ENCODE measurements at places on chromosomes 5 and 9. TPM values are rescaled to one million over a fixed set of nuclear protein-coding genes. Genes with fewer than 3 reads are reported as not detected.

DNA sequence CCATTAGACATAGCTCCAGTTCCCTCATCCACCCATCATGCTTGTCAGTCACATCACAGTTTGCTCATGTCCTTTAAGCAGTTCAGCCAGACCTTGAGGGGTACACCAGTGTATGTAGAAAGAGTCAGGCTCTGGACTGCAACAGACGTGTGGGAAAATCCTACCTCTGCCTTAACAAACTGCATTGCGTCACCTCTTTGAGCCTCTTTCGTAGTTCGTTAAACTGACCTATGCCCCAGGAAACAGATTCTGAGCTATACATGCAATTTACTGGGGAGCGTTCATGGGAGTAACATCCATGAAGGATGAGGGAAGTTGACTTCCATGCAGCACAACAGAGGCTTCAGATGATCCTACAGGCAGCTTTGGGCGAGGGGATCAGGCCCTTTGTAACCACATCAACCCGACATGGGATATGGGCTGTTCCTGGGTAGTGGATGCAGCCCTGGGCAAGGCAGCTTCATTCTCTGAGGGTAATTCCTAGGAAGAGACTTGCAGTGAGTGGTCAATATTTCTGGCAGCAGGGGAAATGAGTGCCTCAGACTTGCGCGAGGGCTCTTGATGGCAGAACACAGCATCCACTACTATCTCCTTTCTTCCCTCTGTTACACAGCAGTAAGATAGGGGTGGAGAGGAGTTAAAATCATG is 4.3 kb downstream of the SPINK4 start:
- no peak for DNase-seq

DNA sequence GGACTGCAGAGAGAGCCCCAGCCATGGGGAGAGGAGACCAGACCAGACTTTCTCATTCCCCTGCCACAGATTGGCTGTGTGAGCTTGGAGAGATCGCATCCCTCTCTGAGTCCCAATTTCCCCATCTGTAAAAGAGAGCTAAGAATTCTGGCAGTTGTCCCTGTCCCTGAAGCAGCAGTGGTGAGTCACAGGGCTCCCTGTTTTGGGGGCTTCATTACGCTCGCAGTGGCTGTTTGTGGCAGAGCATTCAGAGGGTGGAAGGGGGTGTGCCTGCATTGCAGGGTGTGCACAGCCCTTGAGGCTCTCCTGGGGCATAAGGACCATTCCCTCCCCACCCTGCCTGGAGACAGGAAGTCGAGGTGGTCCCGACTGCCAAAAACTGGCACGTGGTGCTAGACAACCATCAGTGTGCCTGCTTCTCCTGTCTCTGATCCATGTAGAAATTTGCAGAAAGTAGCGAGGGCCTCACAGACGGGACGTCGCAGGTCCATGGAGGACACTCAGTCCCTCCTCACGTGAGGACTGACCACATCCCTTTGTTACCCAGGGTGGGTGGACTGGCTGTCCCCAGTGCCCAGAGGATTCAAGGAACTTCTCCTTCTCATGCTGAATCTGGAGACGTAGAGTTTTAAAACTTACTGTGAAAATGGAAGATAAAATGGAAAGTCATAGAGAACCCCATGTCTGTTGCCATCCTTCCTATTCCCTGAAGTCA is 35.3 kb downstream of the HRH2 start:
- DNase-seq: no peak

DNA sequence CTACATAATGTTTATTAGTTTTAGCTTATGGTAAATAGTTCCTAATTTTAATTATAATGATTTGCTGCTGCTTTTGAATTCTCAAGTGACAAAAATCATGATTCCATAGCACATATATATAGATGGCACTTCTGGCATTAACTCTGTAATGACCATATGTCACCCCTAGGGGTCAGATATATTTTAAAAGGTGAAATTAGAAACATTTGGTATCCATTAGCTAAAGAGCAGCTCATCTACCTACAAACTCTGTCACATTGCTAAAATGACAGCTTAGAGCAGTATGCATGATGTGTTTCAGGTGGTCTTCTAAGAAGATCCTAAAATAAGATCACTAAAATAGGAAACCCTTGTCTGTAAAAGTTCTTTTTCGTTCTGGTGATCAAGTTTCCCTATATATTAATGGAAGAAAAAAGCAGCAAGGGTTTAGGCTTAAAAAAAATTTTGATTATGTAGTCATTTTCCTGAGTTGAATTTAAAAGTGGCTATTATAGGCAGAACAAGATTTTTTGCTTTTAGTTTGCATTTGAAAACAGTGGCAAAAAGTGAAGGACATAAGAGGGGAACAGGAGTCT is 157.7 kb upstream of the POU5F2 start:
- DNase-seq: no peak

DNA sequence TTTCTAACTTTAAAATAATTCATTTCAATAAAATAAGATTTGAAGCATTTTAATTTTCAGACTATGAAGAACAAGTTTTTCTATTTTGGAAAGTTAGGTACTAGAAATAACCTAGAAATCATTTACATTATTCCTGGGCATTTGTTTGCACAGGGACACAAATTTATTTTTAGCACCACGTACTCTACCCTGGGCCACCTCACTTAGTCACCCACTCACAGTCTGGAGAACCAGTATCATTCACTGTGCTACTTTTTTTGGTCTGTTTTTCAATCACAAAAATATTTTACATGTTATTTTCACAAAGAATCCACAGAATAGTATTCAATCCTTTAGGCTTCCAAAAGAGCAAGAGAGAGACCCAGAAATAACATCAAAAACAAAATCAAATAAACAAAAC is 128.6 kb upstream of the ACOT12 start:
- no peak for DNase-seq

GRCh38 chr5:66966439-66966838 is 230.2 kb downstream of the CD180 start:
- no peak for DNase-seq

DNA sequence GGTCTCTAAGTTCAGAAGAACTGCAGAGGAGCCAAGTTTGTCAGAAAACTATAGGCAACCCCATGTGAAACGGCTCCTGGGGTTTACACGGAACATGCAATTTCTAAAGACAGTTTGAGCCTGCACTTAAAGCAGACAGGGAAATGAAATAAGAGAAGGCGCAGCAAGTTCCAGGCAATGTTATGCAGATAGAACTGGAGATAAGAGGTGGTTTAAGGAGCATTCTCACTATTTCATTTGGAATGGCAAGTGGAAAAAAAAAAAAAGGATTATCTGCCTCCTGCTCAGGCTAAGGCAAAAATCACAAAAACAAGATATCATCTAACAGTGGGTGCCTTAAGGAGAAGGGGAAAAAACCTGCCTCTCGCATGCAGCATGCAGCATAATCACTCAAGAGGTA is 2252.4 kb downstream of the MAT2B start:
- DNase-seq: no peak

- DNase-seq: peak; percentile 65
Observed at GRCh38 chr5:115262321-115263077, at the start of gene PGGT1B. TSS of gene PGGT1B (minus strand) at chr5:115262877. CDS start at chr5:115262851, 26 bp downstream.

DNA sequence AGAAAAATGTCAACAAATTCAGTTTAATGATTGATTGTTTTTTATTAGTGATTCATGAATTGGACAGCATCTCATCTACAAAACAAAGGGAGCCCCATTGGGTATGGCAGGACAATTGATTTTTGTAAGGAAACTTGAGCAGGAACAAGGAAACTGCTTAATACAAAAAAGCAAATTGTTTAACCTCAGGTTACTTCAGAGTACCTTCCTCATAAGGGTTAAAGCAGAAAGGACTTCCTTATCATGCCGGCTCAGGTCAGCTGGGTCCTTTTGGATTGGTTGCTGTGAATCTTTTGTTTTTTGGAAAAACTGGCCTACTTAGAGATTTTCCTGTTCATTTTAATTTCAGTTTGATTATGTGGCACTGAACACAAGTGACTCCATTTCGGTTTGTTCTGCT is 211.8 kb downstream of the ARRDC3 start:
- no peak for DNase-seq

GRCh38 chr9:100884518-100884917 is 144.0 kb upstream of the PLPPR1 start:
- DNase-seq: no peak

- no peak for DNase-seq
Observed at GRCh38 chr9:22522206-22522740, 75.6 kb downstream of the DMRTA1 start.

DNA sequence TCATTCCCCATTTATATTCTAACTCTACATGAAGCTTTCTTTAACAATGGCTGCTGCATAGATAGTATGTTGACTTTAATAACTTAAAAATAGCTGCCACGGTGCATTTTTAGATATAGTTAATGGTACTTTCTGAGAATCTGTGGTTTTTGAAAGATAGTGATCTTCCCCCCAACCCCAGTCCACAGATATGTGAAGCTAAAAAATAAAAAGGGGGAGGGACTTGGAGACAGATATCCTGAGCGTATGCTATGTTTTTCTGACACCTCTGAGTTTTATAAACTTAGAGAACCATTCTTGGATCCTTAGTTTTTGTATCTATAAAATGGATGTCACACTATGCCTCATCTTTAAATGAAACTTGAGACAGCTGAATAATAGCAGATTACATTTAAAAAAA is 120.5 kb downstream of the SNX18 start:
- no peak for DNase-seq

DNA sequence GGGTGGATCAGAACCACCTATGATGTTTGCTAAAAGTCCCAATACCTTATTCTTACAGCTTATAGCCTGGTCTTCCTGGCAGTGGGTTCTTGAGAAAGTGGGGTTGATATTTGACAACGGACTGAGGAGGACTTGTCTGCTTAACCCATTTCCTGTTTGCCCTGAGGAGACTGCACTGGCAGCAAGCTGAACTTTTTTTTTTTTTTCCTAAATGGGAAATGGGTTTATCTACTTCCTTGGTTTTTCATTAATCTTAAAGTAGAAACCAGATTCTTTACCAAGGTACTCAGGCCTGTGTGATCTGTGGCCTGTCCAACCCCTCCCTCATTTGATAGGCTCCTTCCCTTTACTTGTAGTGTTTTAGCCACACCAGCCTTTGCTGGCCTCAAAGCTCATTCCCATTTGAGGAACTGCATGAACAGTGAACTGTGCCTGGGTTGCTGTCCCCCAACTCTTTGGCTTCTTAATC is 47.1 kb downstream of the C9orf57 start:
- DNase-seq: no peak

DNA sequence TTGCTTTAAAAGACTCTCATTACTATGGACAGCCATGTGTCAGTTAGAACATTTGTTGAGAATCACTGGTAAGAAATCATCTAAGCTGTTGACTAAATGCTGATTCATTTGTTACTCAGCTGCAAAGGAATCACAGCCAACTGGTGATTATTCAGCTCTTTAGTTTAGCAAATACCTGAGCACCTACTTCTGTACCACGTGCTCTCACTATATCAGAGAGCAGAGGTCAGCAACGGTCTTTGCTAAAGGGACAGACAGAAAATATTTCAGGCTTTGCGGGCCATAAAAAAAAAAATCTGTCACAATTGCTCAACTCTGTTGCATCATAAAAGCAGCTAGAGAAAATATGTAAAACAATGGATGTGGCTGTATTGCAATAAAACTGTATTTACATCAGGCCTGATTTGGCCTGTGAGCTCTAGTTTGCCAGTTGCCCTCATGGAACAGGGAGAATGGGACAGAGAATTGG is 377.6 kb downstream of the DNAH5 start:
- peak; percentile 83 for DNase-seq

GRCh38 chr9:126527109-126527825 is 86.5 kb upstream of the LMX1B start:
- no peak for DNase-seq

- no peak for DNase-seq
Observed at GRCh38 chr9:102740578-102740977, 254.6 kb upstream of the CYLC2 start.

DNA sequence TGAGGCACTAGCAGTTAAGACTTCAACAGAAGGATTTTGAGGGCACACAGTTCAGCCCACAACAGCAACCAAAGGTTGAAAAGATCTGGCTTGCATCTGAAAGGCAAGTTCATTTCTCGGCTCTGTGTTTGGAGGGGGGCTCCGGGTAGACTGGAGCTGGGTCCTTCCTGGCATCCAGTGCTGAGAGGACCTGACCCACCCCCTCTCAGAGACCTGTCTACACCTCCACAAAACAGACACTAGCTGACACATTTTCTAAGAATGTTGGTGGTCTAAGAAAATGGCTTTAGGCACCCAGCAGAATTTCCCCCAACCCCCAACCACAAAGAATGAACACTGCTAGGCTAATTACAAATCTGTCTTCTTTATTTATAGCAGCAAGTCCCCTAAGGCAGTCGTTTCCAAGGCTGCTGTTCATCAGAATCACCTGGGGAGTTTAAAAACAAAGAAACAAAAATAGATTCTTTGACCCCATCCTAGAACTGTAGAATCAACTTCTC is 6.2 kb upstream of the PTCH1 start:
- DNase-seq: no peak

The ADAMTSL1 gene
- total RNA-seq: 179 TPM

The SLC34A3 gene
- total RNA-seq: not detected

The PPP1R26 gene
- 2.8 TPM for total RNA-seq

The IL3 gene
- total RNA-seq: not detected

The IQGAP2 gene
- total RNA-seq: 2.5 TPM

The ORM2 gene
- not detected for total RNA-seq

The TAS2R1 gene
- total RNA-seq: not detected

The TAF11L5 gene
- not detected for total RNA-seq

The MEGF10 gene
- not detected for total RNA-seq

The PLPP6 gene
- total RNA-seq: 4.6 TPM
